ENCODE measurements at places on chromosomes 3 and 15. TPM values are rescaled to one million over a fixed set of nuclear protein-coding genes. Genes with fewer than 3 reads are reported as not detected.

- H3K4me1 ChIP-seq: no peaks in the 10 kb centered on the region
- H3K27ac ChIP-seq: no peak overlapping the region
- H3K27me3 ChIP-seq: no peaks in the 10 kb centered on the region
Measured at GRCh38 chr15:27046880-27047279, 75.9 kb downstream of the GABRG3 start.

- no peaks in the 10 kb centered on the region for H3K4me1 ChIP-seq
- no peaks in the 10 kb centered on the region for H3K27me3 ChIP-seq
- no peak overlapping the region for H3K27ac ChIP-seq
- H3K36me3 ChIP-seq: no peaks in the 10 kb centered on the region
- no peak for DNase-seq
Measured at GRCh38 chr15:38605744-38606143, 41.1 kb upstream of the RASGRP1 start.

GRCh38 chr3:126025862-126026261 lies 56.9 kb downstream of the ROPN1B start:
- peak; percentile 58 for DNase-seq
- H3K27ac ChIP-seq: no peak overlapping the region
- no peaks in the 10 kb centered on the region for H3K4me1 ChIP-seq

- no peaks in the 10 kb centered on the region for H3K27me3 ChIP-seq
- DNase-seq: no peak
- no peaks in the 10 kb centered on the region for H3K36me3 ChIP-seq
- peak overlapping the region; percentile 32 for H3K27ac ChIP-seq
- no peaks in the 10 kb centered on the region for H3K4me1 ChIP-seq
- no peak overlapping the region for H3K4me3 ChIP-seq
Measured at GRCh38 chr15:48617619-48618018, 27.9 kb downstream of the FBN1 start.

GRCh38 chr15:99433757-99434450 lies 131.9 kb upstream of the MEF2A start:
- H3K27me3 ChIP-seq: no peaks in the 10 kb centered on the region
- DNase-seq: peak; percentile 42
- H3K36me3 ChIP-seq: no peaks in the 10 kb centered on the region
- H3K27ac ChIP-seq: no peak overlapping the region
- H3K4me1 ChIP-seq: peaks cover 38% of the 10 kb centered on the region

DNA sequence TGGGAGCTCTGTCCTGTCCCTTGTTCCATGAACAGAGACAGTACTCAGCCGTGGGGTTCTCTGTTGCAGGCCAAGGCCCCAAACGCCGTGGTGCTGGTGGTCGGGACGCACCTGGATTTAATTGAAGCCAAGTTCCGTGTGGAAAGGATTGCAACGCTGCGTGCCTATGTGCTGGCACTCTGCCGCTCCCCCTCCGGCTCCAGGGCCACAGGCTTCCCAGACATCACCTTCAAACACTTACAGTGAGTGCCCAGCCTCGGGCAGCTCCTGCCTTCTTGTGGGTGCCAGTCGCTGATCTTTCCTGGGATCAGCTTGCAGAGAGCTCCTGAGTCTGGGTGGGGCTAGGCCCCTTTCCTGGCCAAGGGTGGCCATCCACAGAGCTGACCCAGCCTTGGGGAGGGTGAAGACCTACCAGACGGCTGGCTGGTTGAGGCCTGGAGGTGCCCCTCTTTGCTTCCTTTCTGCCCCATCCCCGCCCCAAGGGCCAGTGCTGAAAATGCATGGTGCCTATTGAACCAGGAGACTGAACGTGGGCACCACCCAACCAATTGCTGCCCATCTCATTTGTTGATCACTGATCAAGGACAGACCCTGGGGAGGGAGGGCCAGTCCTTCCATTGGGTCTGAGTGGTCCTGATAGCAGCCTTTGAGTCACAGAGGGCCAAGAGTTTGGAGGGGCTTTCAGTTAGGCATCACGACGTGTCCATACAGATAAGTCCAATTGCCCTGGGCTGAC lies 106.9 kb downstream of the LRRK1 start:
- H3K27ac ChIP-seq: no peak overlapping the region
- peak; percentile 13 for DNase-seq
- no peaks in the 10 kb centered on the region for H3K4me1 ChIP-seq
- no peak overlapping the region for H3K4me3 ChIP-seq
- H3K36me3 ChIP-seq: no peaks in the 10 kb centered on the region
- H3K27me3 ChIP-seq: no peaks in the 10 kb centered on the region

DNA sequence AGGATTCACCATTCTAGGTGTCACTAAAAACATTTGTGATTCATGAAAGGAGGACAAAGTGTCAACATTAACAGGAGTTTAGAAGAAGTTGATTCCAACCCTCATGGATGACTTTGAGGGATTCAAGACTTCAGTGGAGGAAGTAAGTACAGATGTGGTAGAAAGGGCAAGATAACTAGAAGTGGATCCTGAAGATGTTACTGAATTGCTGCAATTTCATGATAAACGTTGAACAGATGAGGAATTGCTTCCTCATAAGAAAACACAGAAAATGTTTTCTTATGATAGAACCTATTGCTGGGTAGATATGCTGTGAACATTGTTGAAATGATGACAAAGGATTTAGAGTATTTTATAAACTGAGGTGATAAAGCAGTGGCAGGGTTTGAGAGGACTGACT lies 23.5 kb upstream of the ATP2C1 start:
- no peak overlapping the region for H3K4me3 ChIP-seq
- H3K27me3 ChIP-seq: no peaks in the 10 kb centered on the region
- DNase-seq: no peak
- no peaks in the 10 kb centered on the region for H3K4me1 ChIP-seq
- no peaks in the 10 kb centered on the region for H3K36me3 ChIP-seq

GRCh38 chr3:42826141-42826540 lies 16.9 kb downstream of the ACKR2 start:
- H3K4me1 ChIP-seq: no peaks in the 10 kb centered on the region
- no peak for DNase-seq
- no peak overlapping the region for H3K4me3 ChIP-seq
- no peak overlapping the region for H3K27ac ChIP-seq
- H3K36me3 ChIP-seq: no peaks in the 10 kb centered on the region

GRCh38 chr3:174403831-174404230 lies 455.3 kb upstream of the NAALADL2 start:
- no peaks in the 10 kb centered on the region for H3K27me3 ChIP-seq
- no peak overlapping the region for H3K4me3 ChIP-seq
- no peak overlapping the region for H3K27ac ChIP-seq
- no peaks in the 10 kb centered on the region for H3K4me1 ChIP-seq

- no peaks in the 10 kb centered on the region for H3K27me3 ChIP-seq
- H3K27ac ChIP-seq: no peak overlapping the region
- no peak for DNase-seq
- no peaks in the 10 kb centered on the region for H3K4me1 ChIP-seq
Measured at GRCh38 chr3:185561958-185562357, 9.6 kb upstream of the LIPH start.

DNA sequence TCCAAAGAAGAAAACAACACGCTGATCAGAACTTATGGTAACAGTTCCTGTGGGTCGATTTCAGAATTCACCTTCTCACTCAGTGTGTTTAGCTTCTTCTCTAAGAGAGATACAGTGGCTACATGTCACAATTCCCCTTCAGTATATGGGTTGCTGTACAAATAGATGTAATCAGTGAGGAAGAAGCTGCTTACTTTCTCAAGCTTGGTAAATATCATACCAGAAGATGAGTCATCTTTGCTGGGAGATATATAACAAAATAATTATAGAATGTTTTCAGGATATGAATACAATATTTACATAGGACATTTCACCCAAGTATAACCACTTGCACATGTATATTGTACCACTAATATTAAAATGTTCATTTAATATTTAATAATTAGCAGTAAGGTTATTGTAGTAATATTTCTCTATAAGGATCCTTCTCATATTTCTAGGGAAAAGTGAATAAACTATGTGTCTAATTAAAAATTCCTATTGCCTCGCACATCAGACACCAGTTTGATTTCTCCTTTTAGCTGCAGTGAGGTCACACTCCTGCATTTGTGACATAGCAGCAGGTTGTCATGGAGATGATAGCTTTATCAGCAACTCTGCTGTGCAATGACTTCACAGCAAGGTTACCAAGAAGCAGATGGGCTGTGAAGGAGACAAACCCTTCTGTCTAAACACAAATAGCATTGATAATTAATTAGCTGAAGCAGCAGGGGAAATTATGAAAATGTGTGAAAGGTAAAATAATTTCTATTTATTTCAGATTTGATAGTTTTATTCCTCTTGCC lies 211.4 kb downstream of the TUSC7 start:
- H3K4me1 ChIP-seq: no peaks in the 10 kb centered on the region
- no peaks in the 10 kb centered on the region for H3K27me3 ChIP-seq
- no peaks in the 10 kb centered on the region for H3K36me3 ChIP-seq
- H3K27ac ChIP-seq: no peak overlapping the region

GRCh38 chr3:109089265-109089664 lies 28.7 kb downstream of the MORC1 start:
- H3K36me3 ChIP-seq: no peaks in the 10 kb centered on the region
- H3K4me1 ChIP-seq: no peaks in the 10 kb centered on the region
- DNase-seq: no peak
- no peaks in the 10 kb centered on the region for H3K27me3 ChIP-seq
- no peak overlapping the region for H3K4me3 ChIP-seq

The NR2E3 gene
- total RNA-seq: not detected

GRCh38 chr15:73704869-73705645 lies 20.9 kb downstream of the CD276 start:
- peak; percentile 48 for DNase-seq
- no peak overlapping the region for H3K27ac ChIP-seq
- no peaks in the 10 kb centered on the region for H3K4me1 ChIP-seq

- H3K27ac ChIP-seq: no peak overlapping the region
- no peak for DNase-seq
- no peaks in the 10 kb centered on the region for H3K4me1 ChIP-seq
- no peak overlapping the region for H3K4me3 ChIP-seq
- no peaks in the 10 kb centered on the region for H3K27me3 ChIP-seq
Measured at GRCh38 chr3:119608405-119609000, 10.8 kb downstream of the PLA1A start.

DNA sequence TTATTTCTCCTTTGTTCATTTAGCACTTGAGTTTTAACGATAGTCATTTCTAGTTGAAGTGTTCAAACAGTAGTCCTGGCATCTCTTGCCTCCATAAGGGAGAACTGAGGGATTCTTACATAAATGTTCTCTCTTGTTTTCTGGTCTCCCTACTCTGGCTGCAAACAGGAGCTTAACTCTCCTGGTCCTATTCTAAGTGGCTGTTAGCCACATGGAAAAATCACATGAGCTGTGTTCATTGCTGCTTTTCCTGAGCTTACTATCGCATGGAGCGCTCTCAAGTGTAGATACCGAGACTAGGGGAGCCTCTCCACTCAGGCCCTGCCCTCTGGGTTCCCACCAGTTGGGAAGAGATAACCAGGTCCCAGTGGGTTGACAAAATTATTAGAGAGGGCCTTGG lies 403.1 kb upstream of the TPM1 start:
- H3K27ac ChIP-seq: no peak overlapping the region
- H3K27me3 ChIP-seq: no peaks in the 10 kb centered on the region
- no peaks in the 10 kb centered on the region for H3K4me1 ChIP-seq

The PAQR5 gene
- 26.8 TPM for total RNA-seq

- H3K27ac ChIP-seq: no peak overlapping the region
- peaks cover 15% of the 10 kb centered on the region for H3K4me1 ChIP-seq
Measured at GRCh38 chr3:69540706-69541581, 155.1 kb upstream of the FRMD4B start.

DNA sequence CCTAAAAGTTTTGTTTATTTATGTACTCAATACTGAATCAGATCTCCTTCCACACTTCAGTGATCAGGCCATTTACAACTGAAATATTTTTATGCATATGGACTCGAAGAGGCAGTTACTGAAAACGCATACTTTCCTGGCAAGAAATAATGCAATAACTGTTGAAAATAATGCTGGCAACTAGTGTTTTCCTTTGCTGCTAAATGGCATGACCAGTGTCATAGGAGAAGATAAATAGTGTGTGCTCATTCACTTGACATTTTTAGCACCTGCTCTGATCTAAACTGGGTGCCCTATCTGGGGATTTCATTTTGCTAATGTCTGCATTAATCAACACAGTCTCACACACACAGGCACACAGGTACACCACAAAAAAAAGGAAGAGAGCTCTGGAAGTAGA lies 695.2 kb downstream of the TUSC7 start:
- no peaks in the 10 kb centered on the region for H3K36me3 ChIP-seq
- no peaks in the 10 kb centered on the region for H3K4me1 ChIP-seq
- no peaks in the 10 kb centered on the region for H3K27me3 ChIP-seq
- H3K27ac ChIP-seq: no peak overlapping the region

GRCh38 chr15:57566834-57567233 lies 24.9 kb upstream of the MYZAP start:
- no peak for DNase-seq
- peaks cover 8% of the 10 kb centered on the region for H3K4me1 ChIP-seq
- no peak overlapping the region for H3K4me3 ChIP-seq
- no peaks in the 10 kb centered on the region for H3K36me3 ChIP-seq
- peak overlapping the region; percentile 24 for H3K27ac ChIP-seq

GRCh38 chr3:5264896-5265770 lies 77.6 kb downstream of the EDEM1 start:
- no peak overlapping the region for H3K27ac ChIP-seq
- H3K4me1 ChIP-seq: no peaks in the 10 kb centered on the region
- no peaks in the 10 kb centered on the region for H3K27me3 ChIP-seq
- no peak overlapping the region for H3K4me3 ChIP-seq

The CYP8B1 gene
- not detected for total RNA-seq

DNA sequence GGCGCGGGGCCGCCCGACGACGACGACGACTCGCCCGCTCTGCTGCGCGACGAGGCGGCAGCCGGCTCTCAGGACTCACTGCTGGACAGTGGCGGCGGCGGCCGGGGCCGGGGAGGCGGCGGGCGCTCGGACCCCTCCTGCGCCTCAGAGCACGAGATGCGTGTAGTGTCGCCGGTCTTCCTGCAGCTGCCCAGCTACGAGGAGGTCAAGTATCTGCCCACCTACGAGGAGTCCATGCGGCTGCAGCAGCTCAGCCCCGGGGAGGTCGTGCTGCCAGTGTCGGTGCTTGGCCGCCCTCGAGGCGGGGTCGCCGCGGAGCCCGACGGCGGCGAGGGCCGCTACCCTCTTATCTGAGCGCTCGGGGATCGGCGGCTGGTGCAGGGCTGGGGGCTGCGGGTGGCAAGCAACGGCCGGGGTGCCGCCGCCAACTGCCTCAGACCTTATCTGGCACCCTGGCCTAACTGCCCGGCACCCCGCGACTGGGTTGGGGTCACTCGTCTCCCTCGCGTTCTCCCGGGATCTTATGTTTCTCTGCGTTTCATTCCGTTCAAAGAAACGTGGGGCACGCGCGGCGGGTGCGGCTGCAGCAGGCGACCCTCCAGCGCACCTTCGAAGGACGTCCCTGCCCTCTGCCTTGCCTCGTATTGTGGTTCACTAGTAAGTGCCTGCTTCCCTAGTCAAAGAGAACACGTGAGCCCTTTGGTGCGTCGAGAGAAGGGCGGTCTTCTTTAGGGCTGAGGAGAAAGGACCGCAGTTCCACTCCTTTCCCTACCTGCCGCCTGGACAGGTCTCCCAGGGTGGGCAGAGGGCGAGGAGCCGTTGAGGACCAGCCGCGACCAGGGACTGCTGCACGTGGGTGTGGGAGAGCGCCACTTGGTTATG lies 1.0 kb downstream of the C3orf80 start:
- no peak for DNase-seq
- H3K36me3 ChIP-seq: no peaks in the 10 kb centered on the region

- no peaks in the 10 kb centered on the region for H3K36me3 ChIP-seq
- no peaks in the 10 kb centered on the region for H3K27me3 ChIP-seq
- DNase-seq: no peak
- H3K4me3 ChIP-seq: no peak overlapping the region
- H3K27ac ChIP-seq: no peak overlapping the region
- no peaks in the 10 kb centered on the region for H3K4me1 ChIP-seq
Measured at GRCh38 chr15:81740416-81740815, 305.4 kb downstream of the MEX3B start.
